ENCODE measurements at places on chromosomes 4 and X. TPM values are rescaled to one million over a fixed set of nuclear protein-coding genes. Genes with fewer than 3 reads are reported as not detected.

Gene IGBP1
- total RNA-seq, result 50.4 TPM

GRCh38 chr4:72974694-72975487 lies 94.6 kb downstream of the COX18 start:
- no peaks in the 10 kb centered on the region for H3K4me1 ChIP-seq
- H3K4me3 ChIP-seq, result no peak overlapping the region
- no peaks in the 10 kb centered on the region for H3K27me3 ChIP-seq
- no peak for DNase-seq
- no peaks in the 10 kb centered on the region for H3K36me3 ChIP-seq
- H3K27ac ChIP-seq, result no peak overlapping the region

Gene COL4A5
- total RNA-seq, result 6.5 TPM

Gene TBX22
- total RNA-seq, result not detected

GRCh38 chr4:74460833-74461232 lies 15.9 kb downstream of the AREG start:
- no peak overlapping the region for H3K4me3 ChIP-seq
- H3K4me1 ChIP-seq, result no peaks in the 10 kb centered on the region
- DNase-seq, result no peak

GRCh38 chr4:123615901-123616300 lies 219.3 kb downstream of the SPRY1 start:
- H3K4me1 ChIP-seq, result peaks cover 16% of the 10 kb centered on the region
- no peaks in the 10 kb centered on the region for H3K36me3 ChIP-seq
- H3K27ac ChIP-seq, result no peak overlapping the region
- no peaks in the 10 kb centered on the region for H3K27me3 ChIP-seq

DNA sequence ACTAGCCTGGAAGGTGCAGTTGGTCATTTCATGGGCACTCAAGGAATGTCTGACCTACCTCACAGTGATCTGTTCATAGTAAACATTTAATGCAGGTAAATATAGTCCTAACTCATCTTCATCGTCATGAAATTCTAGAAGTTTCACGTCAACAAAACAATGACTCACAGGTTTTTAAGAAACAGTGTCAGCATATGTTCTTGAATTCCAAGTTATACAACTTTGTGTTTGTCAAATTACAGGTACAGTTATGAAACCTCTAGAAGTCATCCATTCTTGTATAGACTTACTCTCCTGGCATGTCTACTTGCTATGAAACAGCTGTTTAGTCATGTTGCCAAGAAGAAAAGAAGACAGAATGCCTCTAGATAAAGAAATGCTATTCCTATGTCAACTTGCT lies 46.6 kb downstream of the AFM start:
- H3K4me3 ChIP-seq, result no peak overlapping the region
- H3K36me3 ChIP-seq, result no peaks in the 10 kb centered on the region
- no peaks in the 10 kb centered on the region for H3K4me1 ChIP-seq
- H3K27ac ChIP-seq, result no peak overlapping the region

Gene TMPRSS11D
- total RNA-seq, result not detected

Gene RTL9
- 0.41 TPM for total RNA-seq

DNA sequence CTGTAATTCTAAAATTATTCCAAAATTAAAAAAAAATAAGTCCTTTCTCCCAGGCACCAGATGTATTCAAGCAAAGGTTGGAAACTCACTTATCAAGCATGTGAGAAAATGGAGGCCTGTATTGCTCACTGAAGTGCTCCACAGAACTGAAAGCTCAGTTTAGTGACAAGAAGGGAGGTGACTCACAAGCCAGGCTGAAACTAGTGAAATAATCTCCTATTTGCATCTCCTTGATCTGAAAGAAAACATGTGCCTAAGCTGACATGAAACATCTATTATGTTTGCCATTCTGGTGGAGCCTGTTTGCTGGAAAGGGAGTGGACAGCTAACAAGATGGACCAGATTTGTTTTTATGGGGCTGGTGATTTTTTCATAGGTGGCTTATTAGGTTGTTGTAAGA lies 54.0 kb upstream of the AMELX start:
- no peak overlapping the region for H3K27ac ChIP-seq
- no peaks in the 10 kb centered on the region for H3K4me1 ChIP-seq
- H3K27me3 ChIP-seq, result no peaks in the 10 kb centered on the region
- DNase-seq, result no peak
- no peak overlapping the region for H3K4me3 ChIP-seq
- no peaks in the 10 kb centered on the region for H3K36me3 ChIP-seq

Gene SPIN3
- total RNA-seq, result 3.5 TPM

DNA sequence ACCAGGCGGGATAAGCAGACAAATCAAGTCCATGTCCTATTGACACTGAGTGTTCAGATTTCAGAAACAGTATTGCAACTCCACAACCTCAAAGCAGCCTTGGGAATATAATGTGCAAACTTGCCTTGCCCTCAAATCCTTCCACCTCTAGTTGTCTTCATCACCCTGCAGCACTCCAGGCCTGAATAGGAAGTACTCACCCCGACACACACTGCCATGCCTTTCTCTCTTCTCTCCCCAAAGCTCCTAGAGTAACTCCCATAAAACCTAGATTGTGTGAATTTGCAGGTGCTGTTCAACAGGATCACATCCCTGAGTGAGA lies 19.6 kb downstream of the ACSL1 start:
- H3K4me3 ChIP-seq, result peak overlapping the region; percentile 30
- peaks cover 73% of the 10 kb centered on the region for H3K4me1 ChIP-seq
- no peaks in the 10 kb centered on the region for H3K27me3 ChIP-seq
- DNase-seq, result no peak
- peaks cover 13% of the 10 kb centered on the region for H3K36me3 ChIP-seq
- H3K27ac ChIP-seq, result peak overlapping the region; percentile 79

Gene TMSB15A
- not detected for total RNA-seq

GRCh38 chr4:154425514-154425913 lies 66.1 kb downstream of the DCHS2 start:
- no peak for DNase-seq
- H3K27ac ChIP-seq, result no peak overlapping the region
- H3K27me3 ChIP-seq, result no peaks in the 10 kb centered on the region
- H3K4me1 ChIP-seq, result no peaks in the 10 kb centered on the region

Gene HSFX2
- 0.79 TPM for total RNA-seq

DNA sequence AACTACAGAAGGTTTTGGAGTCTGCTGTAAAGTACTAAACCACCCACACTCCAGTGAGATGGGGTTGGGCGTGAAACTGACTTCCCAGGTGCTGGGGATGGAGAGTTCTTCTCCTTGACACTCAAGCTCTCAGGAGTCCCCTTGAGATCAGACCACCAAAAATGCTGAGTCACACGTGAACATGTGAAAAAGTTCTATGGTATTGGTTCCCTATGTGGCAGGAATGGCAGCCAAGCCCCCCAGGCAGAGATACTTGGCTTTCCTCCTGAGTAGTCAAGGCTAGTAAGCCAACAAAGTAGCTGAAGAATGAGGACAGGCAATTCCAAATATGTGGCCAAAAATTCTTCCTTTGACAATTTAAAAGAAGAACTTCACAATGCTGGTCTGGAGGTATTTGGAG lies 222.0 kb upstream of the ADAMTS3 start:
- no peaks in the 10 kb centered on the region for H3K27me3 ChIP-seq
- H3K27ac ChIP-seq, result no peak overlapping the region

Gene ZFP42
- 0.26 TPM for total RNA-seq

DNA sequence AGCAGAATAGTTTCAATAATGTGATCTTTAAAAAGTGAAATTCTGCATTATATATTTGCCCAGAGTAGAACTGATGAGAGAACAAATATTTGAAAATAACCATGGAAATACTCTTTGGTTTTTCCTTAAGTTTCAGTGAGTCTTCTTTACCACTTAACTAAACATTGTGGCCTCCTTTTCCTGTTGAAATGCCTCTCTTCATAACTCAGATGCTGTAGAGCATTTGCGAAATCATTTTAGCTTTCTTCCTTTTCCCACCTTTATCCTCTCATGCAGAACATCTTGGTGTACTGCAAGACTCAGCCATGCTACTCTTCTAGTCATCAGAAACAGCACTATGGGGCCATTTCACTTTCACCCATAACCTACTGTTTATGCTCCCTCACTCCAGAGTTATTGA lies 48.2 kb downstream of the CASK start:
- H3K27ac ChIP-seq, result no peak overlapping the region
- H3K27me3 ChIP-seq, result no peaks in the 10 kb centered on the region
- no peaks in the 10 kb centered on the region for H3K4me1 ChIP-seq
- no peaks in the 10 kb centered on the region for H3K36me3 ChIP-seq

GRCh38 chr4:138670681-138671080 lies 344.9 kb upstream of the NOCT start:
- H3K27me3 ChIP-seq, result no peaks in the 10 kb centered on the region
- H3K27ac ChIP-seq, result no peak overlapping the region
- no peak overlapping the region for H3K4me3 ChIP-seq

Gene ELOVL6
- total RNA-seq, result 1.1 TPM

DNA sequence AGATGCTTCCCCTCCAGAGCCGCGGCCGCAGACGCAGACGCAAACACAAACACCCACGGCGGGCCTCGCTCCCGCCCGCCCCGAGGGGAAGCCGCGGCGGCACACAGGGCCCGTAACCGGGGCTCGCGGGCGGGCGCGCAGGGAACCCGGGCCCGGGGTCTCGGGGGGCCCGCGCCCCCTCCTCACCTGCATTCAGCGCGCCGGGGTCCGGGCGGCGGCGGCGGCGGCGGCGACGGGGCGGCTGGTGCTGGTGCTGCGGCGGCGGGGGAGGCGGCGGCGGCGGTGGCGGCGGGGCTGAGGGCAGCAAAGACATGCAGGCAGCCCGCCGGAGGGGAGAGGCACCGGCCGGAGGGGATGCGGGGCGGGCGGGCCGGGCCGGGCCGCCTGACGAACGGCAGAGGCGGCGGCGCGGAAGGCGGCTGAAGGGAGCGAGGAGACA lies 255 bp upstream of the CNOT6L start:
- H3K4me3 ChIP-seq, result peak overlapping the region; percentile 84
- no peak for DNase-seq
- no peaks in the 10 kb centered on the region for H3K27me3 ChIP-seq
- H3K36me3 ChIP-seq, result no peaks in the 10 kb centered on the region
- peaks cover 36% of the 10 kb centered on the region for H3K4me1 ChIP-seq

DNA sequence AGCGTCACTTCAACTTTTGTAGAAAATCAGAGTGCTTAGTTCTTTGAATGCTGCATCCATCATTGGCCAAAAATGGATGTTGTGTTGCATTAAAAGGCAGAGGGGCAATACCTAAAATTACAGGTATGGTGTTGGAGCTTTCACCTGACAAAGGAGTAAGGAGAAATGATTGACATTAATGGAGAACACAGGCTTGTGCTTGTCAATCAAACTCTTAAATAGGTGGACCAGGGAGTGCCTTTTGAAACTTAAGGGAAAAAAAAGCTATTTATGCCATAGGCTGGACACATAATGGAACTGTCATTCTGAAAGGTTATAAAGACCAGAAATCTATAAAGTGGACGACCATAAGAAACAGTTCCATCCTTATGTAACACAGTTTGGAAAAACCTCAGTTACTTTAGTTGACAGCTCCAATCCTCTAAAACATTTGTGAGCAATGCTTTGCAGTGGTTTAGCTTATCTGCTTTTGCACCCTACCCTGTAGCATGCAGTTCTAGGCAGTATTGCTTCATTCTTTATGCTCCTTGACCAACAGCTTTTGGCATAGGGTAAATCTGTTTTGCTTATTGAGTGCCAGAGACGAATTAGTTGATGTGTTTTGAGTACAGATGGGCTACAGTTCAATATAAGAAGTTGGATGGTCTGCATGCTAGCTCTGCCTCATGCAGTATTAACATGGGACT lies 2.4 kb downstream of the HADH start:
- no peaks in the 10 kb centered on the region for H3K27me3 ChIP-seq
- H3K27ac ChIP-seq, result peak overlapping the region; percentile 91
- H3K4me3 ChIP-seq, result no peak overlapping the region
- no peak for DNase-seq

- H3K4me1 ChIP-seq, result no peaks in the 10 kb centered on the region
- H3K27ac ChIP-seq, result no peak overlapping the region
- no peaks in the 10 kb centered on the region for H3K27me3 ChIP-seq
- no peak for DNase-seq
- no peak overlapping the region for H3K4me3 ChIP-seq
These were observed 6.4 kb downstream of the PPEF2 start for GRCh38 chr4:75895744-75896314.

DNA sequence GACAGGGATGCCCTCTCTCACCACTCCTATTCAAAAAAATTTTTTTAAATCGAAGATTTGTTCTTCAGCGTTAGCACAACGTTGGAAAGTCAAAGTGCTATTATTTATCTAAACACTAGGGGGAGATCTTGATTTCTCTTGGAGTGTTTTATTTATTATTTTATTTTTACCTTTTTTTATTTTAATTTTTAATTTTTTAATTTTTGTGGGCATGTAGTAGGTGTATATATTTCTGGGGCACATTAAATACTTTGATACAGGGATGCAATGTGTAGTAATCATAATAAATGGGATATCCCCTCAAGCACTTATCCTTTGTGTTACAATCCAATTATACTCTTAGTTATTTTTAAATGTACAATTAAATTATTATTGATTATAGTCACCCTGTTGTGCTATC lies 37.4 kb upstream of the SLC10A4 start:
- H3K4me3 ChIP-seq, result no peak overlapping the region
- no peaks in the 10 kb centered on the region for H3K36me3 ChIP-seq
- H3K27ac ChIP-seq, result no peak overlapping the region
- H3K27me3 ChIP-seq, result no peaks in the 10 kb centered on the region
- no peaks in the 10 kb centered on the region for H3K4me1 ChIP-seq
- DNase-seq, result no peak

DNA sequence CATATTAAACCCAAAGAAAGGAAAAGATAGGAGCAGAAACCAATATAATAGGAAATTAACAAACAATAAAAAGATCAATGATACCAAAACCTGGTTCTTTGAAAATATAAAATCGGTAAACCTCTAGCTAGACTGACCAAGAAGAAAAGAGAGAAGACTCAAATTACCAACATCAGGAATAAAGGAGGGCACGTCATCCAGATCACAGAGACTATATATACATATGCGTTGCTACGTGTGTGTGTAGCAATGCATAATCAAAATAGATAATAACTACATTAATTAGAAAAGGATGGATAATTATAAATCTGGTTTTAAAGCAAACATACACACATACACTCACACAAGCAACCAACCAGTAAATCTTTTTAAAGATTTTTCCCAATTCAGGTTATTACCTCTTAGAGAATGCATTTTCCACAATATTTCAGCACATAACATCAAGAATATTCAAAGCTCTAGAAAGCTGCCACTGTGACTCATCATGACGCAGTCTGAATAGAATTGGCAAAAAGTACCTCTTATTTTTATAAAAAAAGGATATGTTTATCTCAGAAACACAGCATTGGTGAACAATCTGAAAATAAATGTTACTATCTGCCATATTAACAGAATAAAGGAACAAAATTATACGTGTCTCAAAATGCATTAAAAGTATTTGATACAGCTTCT lies 41.4 kb upstream of the USP9X start:
- H3K4me3 ChIP-seq, result no peak overlapping the region
- no peaks in the 10 kb centered on the region for H3K36me3 ChIP-seq
- H3K27me3 ChIP-seq, result no peaks in the 10 kb centered on the region
- H3K27ac ChIP-seq, result no peak overlapping the region
- H3K4me1 ChIP-seq, result no peaks in the 10 kb centered on the region
- DNase-seq, result no peak

Gene DCAF4L1
- not detected for total RNA-seq

Gene GDPD2
- not detected for total RNA-seq

All from right atrium auricular region (tissue), 2 donors.